NCI-H1105 treated with DMSO at 0.1 percent for 48 hours (cell line): ENCODE measurements at places on chromosomes 7 and 10.

- no peak for DNase-seq
Observed at GRCh38 chr10:114384181-114384580, 20.1 kb downstream of the AFAP1L2 start.

DNA sequence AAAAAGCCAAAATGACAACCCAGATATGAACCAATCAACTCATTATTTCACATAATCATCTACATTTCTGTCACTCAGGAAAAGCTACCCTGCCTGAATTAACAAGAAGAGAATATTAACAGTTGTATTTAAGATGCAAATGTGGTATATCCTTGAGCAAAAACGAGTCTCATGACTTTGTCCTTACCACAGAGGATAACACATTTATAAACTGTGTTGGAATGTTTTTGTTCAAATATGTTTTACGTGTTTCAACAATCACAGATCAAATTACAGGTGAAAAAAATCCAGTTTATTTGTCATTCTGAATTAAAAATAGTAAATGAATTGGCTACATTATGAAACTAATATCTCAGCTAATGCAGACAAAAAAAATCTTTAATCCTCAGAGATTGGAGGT, 34.6 kb downstream of the CHCHD3 start:
- DNase-seq, result no peak

DNA sequence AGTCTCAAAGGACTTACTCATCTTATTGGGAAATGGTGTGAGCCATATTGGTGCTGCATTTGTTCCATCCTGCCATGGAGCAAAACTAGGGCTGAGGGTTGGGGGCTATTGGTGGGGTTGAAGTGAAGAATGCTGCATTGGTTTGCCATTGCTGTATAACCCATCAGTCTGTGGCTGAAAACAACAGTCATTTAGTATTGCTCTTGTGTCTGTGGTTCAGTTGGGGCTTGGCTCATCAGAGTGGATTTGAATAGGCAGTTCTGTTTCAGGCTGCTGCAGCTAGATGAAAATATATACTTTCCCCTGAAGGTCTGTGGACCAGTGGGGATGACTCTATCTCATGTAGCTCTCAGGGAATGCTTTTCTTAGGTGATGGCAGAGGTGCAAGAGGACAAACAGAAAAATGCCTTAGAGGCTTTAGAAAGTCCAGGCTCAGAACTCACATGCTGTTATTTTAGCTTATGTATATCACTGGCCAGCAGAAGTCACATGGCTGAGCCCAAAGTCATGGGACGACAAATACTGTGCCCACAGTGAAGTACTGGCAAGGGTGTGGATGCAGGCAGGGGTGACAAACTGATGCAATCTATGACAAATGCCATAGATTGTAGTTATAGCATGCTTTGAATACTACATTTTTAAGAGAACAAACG, 15.2 kb upstream of the EXOC6 start:
- DNase-seq, result no peak

DNA sequence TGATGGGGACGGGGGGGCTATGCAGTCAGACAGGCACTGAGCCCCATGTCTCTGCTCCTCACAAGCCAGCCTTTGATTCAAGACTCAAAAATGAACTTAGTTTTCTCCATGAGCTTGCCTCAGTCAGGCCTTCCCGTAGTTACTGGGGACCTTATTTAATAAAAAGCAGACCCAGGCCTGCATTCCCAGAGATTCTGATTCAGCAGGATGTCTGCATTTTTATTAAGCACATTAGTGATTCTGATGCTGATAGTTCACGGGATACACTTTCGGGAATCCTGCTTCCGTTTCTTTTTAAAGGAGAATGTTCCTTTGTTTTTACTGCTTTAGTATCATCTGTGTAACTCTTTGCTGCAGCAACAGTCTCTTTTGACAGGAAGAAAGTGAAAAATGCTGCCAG, 28.3 kb upstream of the PLPP4 start:
- DNase-seq, result no peak

- no peak for DNase-seq
Observed at GRCh38 chr7:127967281-127967680, 64.0 kb downstream of the LRRC4 start.

GRCh38 chr7:467856-468545, 51.6 kb downstream of the PDGFA start:
- no peak for DNase-seq

DNA sequence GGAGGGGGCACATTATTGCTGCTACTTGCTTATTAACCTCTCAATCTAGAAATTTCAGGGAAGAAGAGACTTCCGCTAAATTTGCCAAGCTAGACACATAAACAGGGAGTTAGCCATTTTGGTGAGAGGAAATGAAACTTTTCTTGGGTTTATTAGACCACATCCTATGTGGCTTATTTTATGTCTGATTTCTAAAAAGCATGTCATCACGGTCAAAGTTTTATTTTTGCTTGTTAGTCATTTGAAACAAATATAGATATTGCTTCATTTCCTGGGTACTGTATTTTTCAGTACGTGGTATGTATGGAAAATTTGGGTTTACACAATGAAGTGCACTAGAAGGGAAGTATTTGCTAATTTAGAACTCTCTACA, 144.1 kb downstream of the TCF7L2 start:
- DNase-seq, result no peak

DNA sequence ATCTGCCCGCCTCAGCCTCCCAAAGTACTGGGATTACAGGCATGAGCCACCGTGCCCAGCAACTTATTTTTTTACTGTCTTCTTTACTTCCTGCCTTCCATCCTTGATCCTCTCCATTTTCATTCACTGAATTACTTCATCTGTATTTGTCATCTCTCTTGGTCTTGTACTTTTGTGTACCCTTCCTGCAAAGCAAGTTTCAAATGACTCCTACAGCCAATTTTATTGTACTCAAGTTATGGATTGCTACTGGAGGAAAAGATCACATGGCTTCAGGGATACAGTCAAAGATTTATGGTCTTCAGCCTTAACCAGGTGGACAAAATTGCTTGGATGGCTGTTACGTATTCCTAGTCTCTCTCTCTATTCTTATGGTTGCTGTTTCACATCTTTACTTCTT, 22.6 kb downstream of the SEPTIN7 start:
- no peak for DNase-seq

DNA sequence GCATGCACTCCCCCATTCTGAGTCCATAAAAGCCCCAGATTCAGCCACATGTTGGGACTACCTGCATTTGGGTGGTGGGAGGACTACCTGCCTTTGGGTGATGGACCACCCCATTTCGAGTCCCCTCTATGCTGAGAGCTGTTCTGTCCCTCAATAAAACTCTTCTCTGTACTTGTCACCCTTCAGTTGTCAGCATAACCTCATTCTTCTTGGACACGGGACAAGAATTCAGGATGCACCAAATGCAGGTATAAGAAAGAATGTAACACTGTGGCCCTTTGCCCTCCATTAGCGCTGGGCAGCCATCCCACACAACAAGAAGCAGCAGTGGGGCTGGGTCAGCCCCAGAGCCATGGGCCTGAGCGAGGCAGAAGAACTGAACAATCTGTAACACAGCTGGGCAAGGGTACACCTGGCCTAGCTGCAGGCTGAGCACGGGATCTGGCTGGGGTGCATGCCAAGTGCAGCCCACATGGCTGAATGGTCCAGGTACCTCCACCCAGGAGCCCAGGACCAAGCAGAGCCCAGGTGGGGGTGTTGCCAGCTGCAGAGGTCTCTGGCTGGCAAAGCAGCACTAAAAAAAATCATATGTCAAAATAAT, 1344.3 kb upstream of the LRRTM3 start:
- no peak for DNase-seq

GRCh38 chr10:24009736-24010135, 199.2 kb upstream of the KIAA1217 start:
- no peak for DNase-seq

GRCh38 chr7:11341285-11341944, 367.7 kb downstream of the PHF14 start:
- peak; percentile 85 for DNase-seq

GRCh38 chr10:101833466-101833865, 10.1 kb downstream of the KCNIP2 start:
- DNase-seq, result no peak

DNA sequence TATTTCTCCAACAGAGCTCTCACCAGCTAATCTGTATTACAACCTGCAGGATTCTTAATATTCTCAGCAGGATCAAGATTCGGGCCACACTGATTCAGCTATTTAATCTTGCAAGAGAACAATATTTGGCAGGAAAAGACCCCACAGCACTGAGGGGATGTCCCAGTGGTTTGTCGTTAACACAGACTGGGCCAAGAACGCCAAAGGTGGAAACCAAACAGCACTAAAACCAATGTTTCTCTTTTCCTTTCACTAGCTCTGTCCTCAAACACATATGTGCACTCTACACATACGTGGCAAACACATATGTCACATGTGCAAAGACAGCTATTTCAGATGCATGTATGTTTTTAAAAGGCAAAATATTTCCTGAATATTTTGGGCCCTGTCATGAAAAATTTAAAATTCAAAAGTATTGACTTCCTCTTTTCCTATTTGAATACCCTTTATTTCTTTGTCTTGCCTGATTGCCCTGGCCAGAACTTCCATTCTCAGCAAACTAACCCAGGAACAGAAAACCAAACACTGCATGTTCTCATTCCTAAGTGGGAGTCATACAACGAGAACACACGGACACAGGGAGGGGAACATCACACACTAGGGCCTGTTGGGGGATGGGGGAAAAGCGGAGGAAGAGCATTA, 51.7 kb upstream of the NEBL start:
- no peak for DNase-seq

DNA sequence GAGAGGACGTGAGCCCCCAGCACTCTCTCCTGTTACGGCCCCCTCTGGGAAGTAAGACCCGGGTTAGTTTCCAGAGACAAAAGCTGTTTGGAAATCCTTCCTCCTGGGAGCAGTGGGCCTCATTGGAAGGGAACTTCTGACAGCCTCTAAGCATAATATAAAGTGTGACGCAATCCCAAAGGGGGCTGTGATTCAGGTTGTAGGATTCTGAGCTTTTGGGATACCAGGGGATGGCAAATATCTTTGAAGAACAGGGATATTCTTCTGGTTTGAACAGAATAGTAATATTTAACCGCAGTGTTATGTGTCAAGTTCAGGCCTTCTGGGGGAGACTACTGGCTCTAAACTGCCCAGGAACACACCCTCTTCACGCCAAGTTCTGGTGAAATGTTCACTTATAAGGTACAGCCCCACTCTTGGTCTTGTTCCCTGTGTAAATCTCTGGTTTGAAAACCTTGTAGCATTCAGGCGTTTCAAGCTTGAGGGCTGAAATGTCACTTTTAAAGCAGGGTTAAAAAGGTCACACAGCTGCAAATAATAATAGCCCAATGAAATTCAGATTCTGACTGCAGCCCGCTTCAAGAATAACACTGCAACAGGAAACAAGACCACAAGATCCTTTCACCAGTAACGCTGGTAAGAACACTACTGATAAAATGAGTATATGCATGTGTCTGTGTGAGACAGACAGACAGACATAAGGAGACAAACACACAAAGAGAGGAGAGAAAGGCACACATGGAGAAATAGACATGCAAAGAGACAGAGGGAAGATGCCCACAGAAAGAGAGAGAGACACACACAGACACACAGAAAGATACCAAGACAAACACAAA, 69.0 kb downstream of the CREB5 start:
- DNase-seq, result no peak

DNA sequence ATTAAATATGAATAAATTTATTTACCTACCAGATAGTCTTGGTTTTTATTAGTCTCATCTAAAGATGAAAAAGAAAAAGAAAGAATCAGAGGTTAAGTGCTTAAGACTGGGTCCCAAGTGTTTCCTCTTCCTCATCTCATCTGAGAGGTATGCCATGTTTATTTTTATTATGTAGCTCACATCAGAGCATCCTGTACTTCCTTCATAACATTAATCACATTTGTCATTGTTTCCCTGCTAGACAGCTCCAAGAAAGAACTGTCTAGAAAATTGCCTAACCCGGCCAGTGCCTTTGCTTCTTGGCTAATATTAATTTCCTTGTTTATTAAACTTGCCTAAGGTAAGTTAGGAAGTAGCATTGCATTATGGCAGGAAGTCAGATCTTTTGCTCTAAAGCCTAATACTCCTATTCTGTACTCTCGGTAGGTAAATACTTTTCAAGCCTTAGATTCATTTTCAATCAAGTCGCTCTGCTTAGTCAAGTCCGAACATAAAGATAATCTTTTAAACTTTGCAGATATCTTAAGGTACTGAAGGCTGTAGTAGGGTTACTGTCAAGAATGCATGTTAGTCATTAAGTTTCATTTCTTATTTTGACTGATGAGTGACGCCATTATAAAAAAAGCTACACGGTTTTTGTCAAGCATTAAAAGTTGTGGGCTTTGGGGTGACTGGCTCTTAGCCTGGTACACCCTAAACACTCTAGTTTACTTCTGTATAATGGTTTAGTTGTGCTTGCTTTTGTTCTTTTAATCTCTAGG, 47.4 kb downstream of the ZMYND11 start:
- DNase-seq, result no peak
